H9 (cell line): ENCODE measurements at places on chromosomes 6 and 20. TPM values are rescaled to one million over a fixed set of nuclear protein-coding genes. Genes with fewer than 3 reads are reported as not detected.

TSBP1 gene
- not detected in 2 replicates for total RNA-seq

ERVFRD-1 gene
- total RNA-seq: not detected in 2 replicates

PHACTR1 gene
- total RNA-seq: 13.6 and 15.9 TPM in 2 replicates

EPHA7 gene
- total RNA-seq: 9.4 and 9.5 TPM in 2 replicates

GNAS-AS1 gene
- total RNA-seq: 8.6 and 11.3 TPM in 2 replicates

CEBPB gene
- total RNA-seq: 22.6 and 25.3 TPM in 2 replicates

BIRC7 gene
- total RNA-seq: 0.31 TPM in 1 of 2 replicates, not detected in the other

FERMT1 gene
- 9.6 and 9.7 TPM in 2 replicates for total RNA-seq

TRAPPC3L gene
- total RNA-seq: not detected in 2 replicates

CLVS2 gene
- total RNA-seq: 0.15 and 0.26 TPM in 2 replicates

F13A1 gene
- total RNA-seq: 0.15 and 0.18 TPM in 2 replicates

NKAPL gene
- 0.13 TPM in 1 of 2 replicates, not detected in the other for total RNA-seq

APCDD1L gene
- 0.68 and 1.1 TPM in 2 replicates for total RNA-seq

OLIG3 gene
- 0.22 and 0.42 TPM in 2 replicates for total RNA-seq

PBOV1 gene
- total RNA-seq: not detected in 2 replicates

DCBLD1 gene
- total RNA-seq: 8.5 and 10.1 TPM in 2 replicates

UNC93A gene
- total RNA-seq: 0.70 and 0.94 TPM in 2 replicates

GRIK2 gene
- total RNA-seq: 0.70 and 0.90 TPM in 2 replicates
